Kasumi-1 (cell line): ENCODE measurements at places on chromosomes 13 and 19.
A peak's percentile ranks its signal among the peaks of the same experiment; 100 is the strongest.

GRCh38 chr13:93670866-93671265 is 444.3 kb downstream of the GPC6 start:
- no peak for DNase-seq

GRCh38 chr19:14985133-14985532 is 5.5 kb upstream of the SLC1A6 start:
- no peak for DNase-seq

DNA sequence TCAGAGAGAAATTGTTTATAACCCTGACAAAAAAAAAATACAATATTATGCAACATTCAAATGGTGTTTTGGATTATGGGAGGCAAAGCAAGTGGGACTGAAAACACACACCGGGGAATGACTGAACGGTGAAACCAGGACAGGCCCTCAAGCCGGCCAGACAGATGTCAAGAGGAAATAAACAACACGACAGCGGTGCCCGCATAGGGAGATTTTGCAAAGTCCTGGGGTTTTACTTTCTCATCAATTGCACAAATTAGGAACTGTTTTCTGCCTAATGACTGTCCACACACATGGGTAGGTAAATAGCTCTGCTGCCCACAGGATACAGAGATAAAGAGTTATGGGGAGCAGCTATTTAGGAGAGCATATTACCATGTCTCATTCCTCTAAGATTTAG is 134.5 kb downstream of the IRS2 start:
- DNase-seq, result no peak

- no peak for DNase-seq
Measured at GRCh38 chr13:110641055-110642015, 26.0 kb downstream of the NAXD start.

- no peak for DNase-seq
Measured at GRCh38 chr19:49338691-49339300, 3.6 kb downstream of the CD37 start.

DNA sequence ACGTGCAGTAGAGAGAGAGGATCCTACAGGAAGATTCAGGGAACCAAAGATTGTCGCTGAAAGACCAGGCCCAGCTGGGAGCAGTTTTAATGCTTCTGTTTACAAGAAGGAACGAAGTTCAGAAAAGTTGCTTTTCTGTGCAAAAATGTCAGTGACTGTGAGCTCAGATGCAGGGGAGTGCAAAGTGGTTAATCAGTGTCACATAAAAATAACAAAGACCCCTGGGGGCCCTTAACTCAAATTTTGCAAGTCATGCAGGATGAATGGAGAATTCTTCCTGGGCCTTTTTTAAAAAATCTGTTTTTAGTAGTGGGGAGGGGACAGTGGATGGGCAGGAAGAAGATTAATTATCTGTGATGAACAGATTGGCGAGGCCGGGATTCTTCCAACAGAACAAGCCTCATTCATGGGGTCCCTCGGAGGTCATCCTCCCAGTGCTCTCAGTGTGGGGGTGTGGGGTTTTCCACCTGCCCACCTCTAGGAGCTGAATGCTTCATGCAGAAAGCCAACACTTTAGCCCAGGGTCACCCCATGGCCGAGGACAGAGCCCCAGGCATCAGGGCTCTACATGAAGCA is 167.2 kb downstream of the UQCRFS1 start:
- no peak for DNase-seq

DNA sequence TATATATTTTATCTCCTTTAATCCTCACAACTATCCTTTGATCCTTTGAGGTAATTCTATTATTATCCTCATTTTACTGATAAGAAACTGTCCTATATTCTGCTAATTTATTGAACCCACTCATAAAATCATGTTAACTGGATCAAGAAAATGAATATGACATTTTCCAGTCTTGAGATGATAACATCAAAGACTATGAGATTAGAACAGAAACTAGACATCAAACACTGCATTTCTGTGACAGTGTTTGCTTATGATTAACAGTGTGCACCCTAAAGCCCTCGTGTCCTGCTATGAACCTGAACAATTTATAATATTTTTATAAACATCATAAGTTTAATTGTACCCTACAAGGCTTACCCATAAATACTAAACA is 96.3 kb downstream of the TBC1D4 start:
- no peak for DNase-seq

GRCh38 chr19:3621689-3622088 is 4.9 kb downstream of the CACTIN start:
- DNase-seq, result no peak

DNA sequence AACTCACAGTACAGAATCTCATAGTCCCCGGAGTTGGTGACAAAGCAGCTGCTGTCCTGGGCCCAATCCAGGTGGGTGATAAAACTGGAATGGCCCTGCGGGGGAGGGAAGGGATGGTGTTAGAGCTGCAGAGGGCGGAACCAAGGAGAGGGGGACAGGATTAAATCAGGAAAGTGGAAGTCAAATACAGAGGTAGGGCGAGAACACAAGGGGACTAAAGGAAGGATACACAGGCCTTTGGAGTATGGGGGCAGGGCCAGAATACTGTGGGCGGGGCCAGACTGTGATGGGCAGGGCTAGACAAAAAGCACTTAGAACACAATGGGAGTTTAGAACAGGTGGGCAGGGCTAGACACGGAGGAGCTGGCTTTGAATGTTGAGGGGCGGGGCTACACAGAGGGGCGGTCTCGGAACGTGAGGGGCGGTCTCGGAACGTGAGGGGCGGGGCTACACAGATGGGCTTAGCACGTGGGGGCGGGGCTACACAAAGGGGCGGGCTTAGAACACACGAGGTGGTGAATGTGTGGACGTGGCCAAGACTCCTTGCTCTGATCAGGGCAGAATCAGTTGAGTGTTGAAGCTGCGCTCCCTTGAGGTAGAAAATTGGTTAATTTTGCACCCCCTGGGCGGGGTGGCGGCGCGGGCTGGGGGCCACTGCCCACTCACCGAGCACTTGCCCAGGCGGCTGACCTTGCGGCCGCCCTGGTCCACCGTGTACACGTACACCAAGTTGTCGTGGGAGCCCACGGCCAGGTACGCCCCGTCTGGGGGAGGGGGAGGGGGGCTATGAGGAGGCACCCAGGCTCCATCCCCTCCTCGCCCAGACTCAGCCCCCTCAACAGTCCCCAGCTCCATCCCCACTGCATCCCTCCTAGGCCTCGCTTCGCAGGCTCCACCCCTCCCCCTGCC is 14.0 kb upstream of the GPR4 start:
- DNase-seq, result peak; percentile 89

GRCh38 chr19:30209617-30210600 is 162.3 kb upstream of the ZNF536 start:
- no peak for DNase-seq

- peak; percentile 76 for DNase-seq
Measured at GRCh38 chr19:3968556-3969434, 2.1 kb downstream of the DAPK3 start.

DNA sequence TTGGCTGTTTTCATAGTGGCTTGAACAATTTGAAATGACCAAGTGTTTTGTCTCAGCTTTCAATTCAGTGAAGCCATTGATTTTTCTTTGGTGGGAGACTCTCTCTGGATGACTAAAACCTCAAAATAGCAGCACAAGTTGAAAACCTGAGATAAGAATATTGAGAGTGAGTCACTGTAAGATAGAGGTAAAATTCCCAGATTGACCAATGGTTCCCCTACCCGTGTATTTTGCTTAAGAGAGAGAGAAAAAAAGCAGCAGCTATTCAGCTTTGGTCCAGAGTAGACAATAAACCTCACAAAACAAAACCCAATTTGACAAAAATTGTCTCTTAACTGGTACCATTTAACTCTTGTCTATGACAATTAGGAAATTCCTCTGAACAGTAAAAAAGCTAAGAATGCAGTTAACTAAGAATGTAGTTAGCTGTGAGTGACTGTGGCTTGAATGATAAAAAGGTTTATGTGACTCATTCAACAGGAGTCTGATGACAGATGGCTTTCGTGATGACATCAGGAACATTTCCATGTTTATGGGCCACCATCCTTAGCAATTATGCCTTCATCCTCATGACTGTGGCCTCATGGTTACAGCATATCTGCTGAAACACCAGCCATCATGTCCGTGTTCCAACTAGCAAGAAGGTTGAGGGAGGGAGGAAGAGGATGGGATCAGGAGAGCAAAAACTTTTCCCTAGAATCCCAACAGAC is 356.9 kb downstream of the NDFIP2 start:
- no peak for DNase-seq

DNA sequence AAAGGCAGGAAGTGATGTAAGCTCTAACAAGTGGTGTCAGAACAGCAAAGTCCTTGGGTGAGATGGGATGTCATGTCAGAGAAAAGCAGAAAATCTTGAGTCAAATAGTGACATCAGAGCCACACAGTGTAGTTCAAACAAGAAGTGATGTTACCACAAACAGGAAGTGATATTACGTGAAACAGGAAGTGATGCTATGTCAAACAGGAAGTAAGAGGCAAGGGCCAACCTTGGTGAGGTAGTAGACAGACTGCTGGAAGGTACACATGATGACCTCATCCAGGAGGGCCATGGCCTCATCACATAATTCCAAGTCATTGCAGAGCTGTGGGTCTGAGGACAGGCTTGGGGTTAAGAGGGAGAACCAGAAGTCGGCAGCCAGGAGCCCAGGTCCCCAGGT is 7.0 kb upstream of the MAMSTR start:
- peak; percentile 69 for DNase-seq

- DNase-seq, result no peak
Measured at GRCh38 chr13:50527612-50528509, 315.6 kb downstream of the DLEU7 start.

DNA sequence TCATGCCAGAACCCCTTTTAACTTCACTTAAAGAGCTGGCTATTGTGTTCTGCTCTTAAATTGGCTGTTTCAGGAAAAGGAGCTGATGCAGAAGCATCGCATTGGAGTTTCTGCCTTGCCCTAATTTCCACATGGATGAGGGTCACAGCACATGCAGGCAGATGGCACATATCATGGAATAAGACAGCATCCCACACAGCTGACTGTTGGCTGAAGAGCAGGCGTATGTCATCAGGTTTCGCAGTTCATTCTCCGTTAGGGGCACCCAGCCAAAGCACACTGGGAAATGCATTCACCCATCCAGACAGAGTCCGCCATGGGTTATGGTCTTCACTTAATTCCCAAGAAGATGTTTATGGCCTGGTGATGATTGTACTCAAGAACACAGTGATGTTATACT is 572.5 kb downstream of the LIG4 start:
- no peak for DNase-seq

GRCh38 chr13:88552966-88553365 is 881.8 kb downstream of the SLITRK5 start:
- no peak for DNase-seq

GRCh38 chr13:43876366-43876765 is 3.2 kb downstream of the CCDC122 start:
- DNase-seq, result no peak

- DNase-seq, result peak; percentile 65
Measured at GRCh38 chr19:6769006-6769619, 1.9 kb upstream of the SH2D3A start.

DNA sequence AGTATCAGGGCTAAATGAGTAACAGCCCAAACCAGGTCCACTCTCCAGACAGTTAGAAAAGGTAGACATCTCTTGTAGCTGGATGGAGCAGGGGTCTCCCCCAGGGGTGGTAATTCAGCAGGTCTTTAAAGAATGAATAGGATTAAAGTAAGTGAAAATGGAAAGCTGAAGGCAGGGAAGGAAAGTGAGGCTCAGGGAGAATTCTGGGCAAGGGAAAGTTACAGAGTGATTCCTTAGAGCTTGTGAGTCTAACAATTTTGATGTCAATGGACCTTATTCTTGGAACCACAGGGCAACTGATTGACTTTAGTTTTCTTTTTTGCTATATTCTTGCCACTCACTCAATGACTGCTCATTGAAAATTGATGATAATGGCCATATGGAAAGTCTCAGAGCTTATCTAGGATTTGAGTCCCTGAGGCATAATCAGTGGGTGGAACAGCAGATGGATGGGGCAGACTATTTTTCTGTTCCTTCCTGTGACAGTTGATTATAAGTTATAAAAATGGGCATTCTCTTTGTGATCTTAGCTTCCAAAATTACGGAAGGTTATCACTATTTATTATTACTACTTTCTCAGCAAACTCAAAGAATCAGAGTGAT is 76.9 kb downstream of the LRCH1 start:
- no peak for DNase-seq

- no peak for DNase-seq
Measured at GRCh38 chr13:78736142-78736541, 77.2 kb upstream of the OBI1 start.

GRCh38 chr13:21012841-21013681 is 48.3 kb downstream of the LATS2 start:
- DNase-seq, result no peak

GRCh38 chr13:66365101-66365500 is 865.0 kb downstream of the PCDH9 start:
- no peak for DNase-seq

DNA sequence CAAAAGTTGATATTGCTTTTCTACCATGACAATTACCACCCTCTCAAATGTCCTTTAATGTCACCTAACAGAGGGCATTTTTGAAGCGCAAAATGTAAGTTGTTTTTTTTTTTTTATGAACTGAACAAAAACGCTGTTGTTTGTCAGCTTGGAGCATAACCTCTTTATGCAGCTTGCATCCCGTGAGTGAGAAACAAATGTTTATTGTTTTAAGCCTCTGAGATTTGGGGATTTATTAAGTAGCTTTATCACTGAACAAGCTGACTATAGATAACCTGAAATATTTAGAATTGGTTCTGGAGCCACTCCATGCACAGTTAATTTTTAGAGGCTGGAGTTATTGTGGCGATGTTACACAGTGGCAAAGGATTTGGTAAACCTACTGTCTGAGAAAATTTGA is 80.1 kb upstream of the ATXN8OS start:
- DNase-seq, result no peak

GRCh38 chr19:42090672-42091071 is 14.7 kb downstream of the ZNF574 start:
- no peak for DNase-seq

GRCh38 chr19:5172859-5173630 is 167.6 kb downstream of the PTPRS start:
- no peak for DNase-seq

GRCh38 chr13:65719831-65720230 is 1510.3 kb downstream of the PCDH9 start:
- no peak for DNase-seq

DNA sequence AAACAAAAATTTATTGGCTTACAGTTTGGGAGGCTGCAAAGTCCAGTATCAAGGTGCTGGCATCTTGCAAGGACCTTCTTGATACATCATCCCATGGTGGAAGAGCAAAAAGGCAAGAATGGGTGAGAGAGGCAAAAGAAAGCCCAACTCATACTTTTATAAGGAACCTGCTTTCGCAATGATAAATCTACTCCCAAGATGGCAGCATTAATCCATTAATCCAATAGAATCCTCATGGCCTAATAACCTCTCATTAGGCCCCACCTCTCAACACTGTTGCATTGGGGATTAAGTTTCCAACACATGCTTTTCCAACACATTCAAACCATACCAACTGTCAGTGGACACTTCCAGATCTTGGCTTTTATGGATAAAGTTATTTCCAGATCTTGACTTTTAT is 48.7 kb upstream of the ZNF507 start:
- DNase-seq, result no peak

DNA sequence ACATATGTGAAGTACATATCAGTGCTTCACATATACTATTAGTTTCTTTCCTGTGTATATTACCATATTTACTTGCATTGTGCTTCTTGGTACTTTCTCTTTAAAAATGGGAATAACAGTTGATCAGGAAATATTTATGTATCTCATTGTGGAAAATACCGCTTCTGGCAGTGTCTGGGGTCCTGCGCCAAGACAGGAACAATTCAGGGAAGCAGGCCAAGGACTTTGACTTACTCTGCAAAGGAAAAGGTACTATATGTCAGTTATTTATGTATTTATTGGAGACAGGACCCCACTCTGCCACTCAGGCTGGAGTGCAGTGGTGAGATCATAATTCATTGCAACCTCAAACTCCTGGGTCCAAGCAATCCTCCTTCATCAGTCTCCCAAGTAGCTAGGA is 57.7 kb upstream of the NBEA start:
- DNase-seq, result no peak
